ENCODE measurements at places on chromosomes 3 and 15.

DNA sequence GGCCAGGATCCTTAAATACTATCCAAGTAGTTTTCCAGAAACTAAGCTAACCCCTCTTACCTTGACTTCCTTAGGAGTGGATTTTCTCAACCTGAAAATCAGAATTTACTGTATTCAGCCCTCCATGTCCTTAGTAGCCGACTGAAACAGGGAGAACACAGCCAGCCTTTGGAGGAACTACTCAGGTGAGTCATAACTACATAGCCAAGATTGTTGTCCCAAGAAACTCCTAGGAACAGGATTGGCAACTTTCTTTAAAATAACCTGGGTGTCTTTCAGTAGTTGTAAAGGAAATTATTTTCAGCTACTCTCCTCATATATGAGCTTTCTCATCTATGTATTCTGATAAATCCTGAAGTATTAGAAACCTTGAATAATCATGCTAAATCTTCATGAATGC is 22.3 kb downstream of the FANCD2OS start:
- DNase-seq, result no peak

GRCh38 chr3:127371334-127371733 is 83.5 kb upstream of the PRR20G start:
- no peak for DNase-seq

- no peak for DNase-seq
Observed at GRCh38 chr3:197682713-197683112, 54.0 kb downstream of the RUBCN start.

- peak; percentile 37 for DNase-seq
Observed at GRCh38 chr15:46815765-46816164, 901.5 kb upstream of the SEMA6D start.

All from SHP77 (cell line).